ENCODE measurements at places on chromosomes 3 and 15. TPM values are rescaled to one million over a fixed set of nuclear protein-coding genes. Genes with fewer than 3 reads are reported as not detected.

DNA sequence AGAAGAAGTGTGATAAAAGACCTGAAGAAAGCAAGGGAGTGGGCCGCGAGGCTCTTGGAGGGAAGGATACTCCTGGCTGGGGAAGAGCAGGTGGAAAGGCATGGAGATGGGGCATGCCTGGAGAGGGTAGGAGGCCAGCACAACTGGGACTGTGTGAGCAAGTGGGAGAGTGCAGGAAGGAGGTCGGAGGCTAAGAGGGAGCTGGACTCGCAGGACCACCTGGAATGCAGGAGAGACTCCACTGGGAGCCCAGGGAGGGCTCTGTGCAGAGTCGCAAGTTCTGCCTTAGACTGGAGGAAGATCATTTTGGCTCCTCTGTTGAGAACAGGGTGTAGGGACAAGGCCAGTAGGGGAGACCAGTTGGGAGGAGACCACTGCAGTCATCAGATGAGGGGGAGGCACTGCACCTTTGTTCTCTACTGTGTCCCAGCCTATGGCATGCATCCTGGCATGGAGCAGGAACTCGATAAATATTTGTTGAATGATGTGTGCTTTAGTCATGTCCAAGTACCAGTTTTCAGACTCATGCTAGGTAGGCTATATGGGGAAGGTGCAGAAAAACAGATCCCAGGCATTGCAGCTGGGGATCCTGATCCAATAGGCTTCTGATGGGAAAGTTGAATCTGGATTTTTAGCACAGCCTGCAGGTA is 13.7 kb downstream of the FAM107A start:
- no peak for DNase-seq

The PRR20G gene
- not detected for total RNA-seq

DNA sequence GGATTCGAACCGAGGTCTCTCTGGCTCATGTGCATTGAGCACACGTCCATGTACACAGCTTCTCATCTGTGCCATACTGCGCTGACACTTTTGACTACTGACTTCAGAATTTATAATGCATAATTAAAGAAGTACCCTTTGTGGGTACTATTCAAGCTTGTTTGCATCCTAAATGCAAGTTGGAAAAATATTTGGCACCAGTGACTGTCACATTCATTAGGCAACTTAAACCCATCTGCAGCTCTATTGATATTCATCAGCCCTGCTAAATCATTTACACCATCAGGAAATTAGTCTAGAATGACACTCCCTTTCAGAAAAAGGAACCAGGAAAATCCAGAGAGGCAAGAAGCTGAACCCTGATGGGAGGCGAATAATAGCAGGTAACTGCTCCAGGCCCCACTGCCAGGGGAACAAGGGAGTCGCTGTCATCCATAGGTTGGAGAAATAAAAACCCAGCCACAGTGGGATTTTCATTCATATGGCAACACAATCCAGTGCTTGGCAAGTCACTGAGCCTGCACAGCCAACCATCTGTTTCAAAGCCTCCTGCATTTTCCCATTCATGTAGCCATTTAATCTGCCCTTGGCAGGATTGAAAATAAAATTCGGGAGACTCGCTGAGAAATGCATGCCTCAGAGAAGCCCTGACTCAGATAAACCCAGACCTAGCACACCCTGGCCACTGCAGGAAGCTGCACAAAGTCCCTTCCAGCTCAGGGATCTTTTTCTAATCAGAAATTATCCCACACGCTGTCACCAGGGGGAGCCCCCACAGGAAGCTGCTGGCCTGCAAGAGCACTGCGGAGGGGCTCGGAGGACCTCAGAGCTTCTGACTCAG is 103.0 kb upstream of the VEPH1 start:
- peak; percentile 46 for DNase-seq

DNA sequence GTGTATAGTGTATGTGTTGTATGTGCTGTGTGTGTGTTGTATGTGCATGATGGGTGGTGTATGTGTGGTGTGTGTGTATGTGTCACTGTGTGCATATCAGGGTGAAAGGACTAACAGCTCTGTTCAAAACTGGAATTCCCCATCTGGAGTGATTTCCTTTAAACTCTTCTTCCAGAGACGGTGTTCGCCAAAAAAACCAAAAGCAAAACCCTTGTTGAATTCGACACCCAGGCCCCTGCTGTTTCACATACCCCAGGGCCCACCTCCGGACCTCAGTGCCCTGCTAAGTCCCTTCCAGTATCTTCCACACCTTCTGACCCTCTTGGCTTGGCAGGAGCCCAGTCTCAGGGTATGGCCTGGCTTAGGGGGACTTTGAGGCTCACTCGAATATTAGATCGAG is 44.9 kb upstream of the SEC13 start:
- no peak for DNase-seq

GRCh38 chr15:55959744-55960447 is 33.5 kb downstream of the NEDD4 start:
- no peak for DNase-seq

- no peak for DNase-seq
These were observed 190.7 kb downstream of the RORA start for GRCh38 chr15:61038387-61038786.

The RASGRP1 gene
- total RNA-seq: 36.9 TPM

The PP2D1 gene
- not detected for total RNA-seq

DNA sequence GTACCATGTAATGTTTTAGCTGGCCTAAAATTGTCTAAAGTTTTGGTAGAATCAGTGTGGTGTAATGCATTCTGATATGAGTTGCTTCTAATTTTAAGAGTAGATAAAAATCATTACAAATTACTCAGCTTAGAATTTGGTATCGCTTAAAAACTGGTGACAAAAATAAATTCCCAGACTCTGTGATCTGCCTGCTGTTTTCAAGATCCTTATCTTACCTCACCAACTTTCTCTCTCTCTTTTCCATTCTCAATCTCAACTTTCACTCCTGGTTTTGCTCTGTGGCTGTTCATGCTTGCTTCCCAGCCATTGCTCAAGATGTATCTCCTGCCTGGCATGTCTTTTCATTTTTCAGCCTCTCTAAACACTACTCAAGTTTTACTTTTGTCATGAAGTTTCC is 45.7 kb downstream of the TCF12 start:
- DNase-seq: no peak

GRCh38 chr15:66760968-66761725 is 59.1 kb downstream of the SMAD6 start:
- no peak for DNase-seq

GRCh38 chr15:26888761-26889160 is 21.9 kb downstream of the GABRA5 start:
- no peak for DNase-seq

- DNase-seq: no peak
These were observed 27.1 kb upstream of the VPS8 start for GRCh38 chr3:184784731-184785500.

The MYO5C gene
- 0.46 TPM for total RNA-seq
